ENCODE measurements at places on chromosomes 3 and 15.

DNA sequence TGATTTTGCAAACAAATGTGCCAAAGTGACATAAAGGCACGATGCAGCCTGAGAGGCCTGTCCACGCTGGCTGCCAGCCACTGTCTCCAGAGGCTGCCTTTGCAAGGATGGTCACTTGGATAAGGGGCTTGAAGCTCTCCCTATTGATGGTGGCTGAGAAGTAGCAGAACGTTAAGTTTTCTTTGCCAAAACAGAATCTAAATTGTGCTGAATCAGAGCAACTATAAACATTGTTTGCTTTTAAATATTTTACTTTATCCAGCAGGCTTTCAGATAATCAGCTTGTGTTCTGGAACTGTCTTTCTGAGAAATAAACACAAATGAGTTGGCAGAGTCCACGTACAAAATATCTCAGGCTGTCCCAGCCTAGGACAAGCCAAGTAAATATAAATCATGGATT, 23.8 kb upstream of the CNBP start:
- no peak for DNase-seq

GRCh38 chr15:82802497-82802896, 3.4 kb downstream of the FSD2 start:
- no peak for DNase-seq

GRCh38 chr3:189307963-189308362, 136.2 kb downstream of the TPRG1 start:
- DNase-seq = no peak

GRCh38 chr3:27031476-27031875, 337.7 kb downstream of the NEK10 start:
- DNase-seq = no peak

- DNase-seq = no peak
These were observed 42.7 kb upstream of the IL12A start for GRCh38 chr3:159945930-159946329.

GRCh38 chr3:164360738-164361406, 717.4 kb downstream of the SI start:
- DNase-seq = no peak

DNA sequence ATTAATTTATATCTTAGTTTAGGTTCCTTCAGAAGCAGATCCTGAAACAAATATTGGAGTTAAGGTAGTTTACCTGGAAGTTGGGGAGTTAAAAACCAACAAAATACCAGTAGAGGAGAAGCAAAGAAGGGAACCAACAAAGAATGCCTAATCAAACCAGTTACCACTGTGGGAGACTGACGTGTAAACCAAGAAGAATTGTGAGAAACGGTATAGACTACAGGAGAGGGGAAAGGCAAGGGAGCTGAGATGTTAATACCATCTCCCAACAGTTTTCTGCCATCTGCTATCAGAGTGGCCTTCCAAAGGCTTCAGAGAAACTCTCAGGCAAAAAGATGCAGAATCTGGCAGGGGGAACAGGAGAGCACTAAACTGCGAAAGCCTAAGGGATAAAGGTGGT, 53.5 kb downstream of the BFSP2 start:
- DNase-seq = no peak

- DNase-seq = no peak
These were observed 30.5 kb downstream of the CA12 start for GRCh38 chr15:63351170-63351569.

- DNase-seq = peak; percentile 57
These were observed 29.8 kb upstream of the SENP5 start for GRCh38 chr3:196837819-196838420.

DNA sequence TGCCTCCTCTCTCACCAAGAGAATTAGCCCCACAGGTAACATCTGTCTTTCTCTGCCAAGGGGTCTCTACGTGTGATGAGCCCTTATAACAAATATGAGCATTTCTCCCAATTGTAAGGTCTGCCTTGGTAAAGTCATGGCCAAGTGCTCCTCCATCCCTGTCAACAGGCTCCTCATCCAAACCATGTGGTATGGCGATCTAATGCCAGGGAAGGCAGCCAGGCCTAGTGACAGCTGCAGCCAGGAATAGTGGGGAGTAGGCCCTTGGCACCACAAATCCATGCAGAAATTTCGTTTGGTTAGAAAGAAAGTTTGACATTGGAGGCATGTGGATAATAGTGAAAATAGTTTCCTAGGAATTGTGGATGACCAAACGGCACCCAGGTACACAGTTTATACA, 4.7 kb upstream of the LRTM1 start:
- no peak for DNase-seq

- no peak for DNase-seq
These were observed 28.5 kb downstream of the LRRC49 start for GRCh38 chr15:70920981-70921696.

GRCh38 chr15:69725957-69726356, 273.3 kb downstream of the RPLP1 start:
- no peak for DNase-seq

DNA sequence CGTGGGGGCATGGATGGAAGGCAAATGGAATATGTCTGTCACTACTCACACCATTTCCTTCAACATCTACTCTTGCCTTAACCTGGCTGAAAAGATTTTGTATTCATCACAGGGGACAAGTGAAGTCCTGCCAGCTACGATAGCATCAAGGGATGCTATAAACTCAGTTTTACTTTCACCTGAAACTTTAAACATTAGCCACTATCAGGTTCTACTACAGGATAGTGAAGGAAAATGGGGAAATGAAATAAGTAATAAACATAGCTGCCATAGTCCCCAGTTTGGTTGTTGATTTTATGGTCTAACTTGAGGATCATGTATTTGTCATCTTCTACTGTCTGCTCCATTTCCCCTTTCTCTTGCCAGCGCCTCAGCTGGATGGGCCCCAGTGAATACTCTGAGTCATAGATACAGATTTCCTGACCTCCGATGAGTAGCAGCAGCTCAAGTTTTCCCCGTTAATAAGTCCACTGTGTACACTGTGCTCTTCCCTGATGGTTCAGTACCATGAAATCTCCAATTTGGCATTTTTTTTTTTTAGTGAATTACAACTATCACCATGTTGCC, 338.2 kb upstream of the SLCO3A1 start:
- DNase-seq = no peak

- no peak for DNase-seq
These were observed 3.1 kb upstream of the FMN1 start for GRCh38 chr15:33197636-33198035.

DNA sequence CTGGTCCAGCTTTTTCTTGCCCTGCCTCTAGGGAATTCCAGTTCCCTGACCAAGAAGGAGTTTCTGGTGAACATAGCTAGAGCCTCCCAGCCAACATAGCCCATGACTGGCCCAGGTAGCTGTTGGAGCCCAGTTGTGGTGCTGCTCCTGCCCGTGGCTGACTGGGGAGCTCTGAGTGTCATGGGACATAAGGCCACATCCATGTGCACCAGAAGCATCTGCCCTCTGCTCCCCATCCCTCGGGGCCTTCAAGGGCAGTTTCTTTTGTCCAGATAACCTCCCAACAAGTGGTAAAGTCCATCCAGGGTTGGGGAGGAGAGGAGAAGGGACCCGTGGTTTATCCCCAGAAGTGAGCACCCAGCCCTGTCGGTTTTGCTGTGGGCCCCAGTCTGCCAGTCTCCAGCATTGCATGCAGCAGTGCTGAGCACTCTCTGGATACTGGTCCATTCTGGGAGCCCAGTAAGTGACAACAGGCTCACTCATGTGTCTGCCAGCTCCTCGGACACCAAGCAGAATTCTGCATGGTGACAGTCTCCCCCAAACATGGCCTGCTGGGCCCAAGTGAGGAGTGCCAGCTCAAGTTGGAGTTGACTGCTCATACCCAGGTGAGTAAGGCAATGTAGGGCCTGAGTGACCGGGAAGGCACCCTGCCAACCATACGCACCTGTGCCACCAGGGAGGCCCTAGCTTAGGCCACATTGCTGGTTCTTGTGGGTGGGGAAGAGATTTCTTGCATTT, 28.8 kb downstream of the ACAA1 start:
- no peak for DNase-seq

DNA sequence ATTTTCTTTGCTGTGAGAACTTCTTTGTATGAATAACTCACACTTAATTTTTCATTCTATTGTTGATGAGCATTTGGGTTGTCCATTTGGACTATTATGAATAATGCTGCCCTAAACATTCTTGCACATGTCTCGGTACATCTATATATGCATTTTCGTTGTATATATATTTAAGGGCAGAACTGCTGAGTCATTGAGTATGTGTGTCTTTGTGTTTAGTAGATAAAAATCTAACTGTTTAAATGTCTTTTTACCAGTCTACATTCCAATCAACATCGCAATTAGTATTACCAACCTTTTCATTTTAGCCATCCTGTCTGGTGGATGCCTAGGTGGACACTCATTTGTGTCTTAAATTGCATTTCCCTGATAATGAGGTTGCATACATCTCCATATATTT, 144.4 kb downstream of the UACA start:
- no peak for DNase-seq

DNA sequence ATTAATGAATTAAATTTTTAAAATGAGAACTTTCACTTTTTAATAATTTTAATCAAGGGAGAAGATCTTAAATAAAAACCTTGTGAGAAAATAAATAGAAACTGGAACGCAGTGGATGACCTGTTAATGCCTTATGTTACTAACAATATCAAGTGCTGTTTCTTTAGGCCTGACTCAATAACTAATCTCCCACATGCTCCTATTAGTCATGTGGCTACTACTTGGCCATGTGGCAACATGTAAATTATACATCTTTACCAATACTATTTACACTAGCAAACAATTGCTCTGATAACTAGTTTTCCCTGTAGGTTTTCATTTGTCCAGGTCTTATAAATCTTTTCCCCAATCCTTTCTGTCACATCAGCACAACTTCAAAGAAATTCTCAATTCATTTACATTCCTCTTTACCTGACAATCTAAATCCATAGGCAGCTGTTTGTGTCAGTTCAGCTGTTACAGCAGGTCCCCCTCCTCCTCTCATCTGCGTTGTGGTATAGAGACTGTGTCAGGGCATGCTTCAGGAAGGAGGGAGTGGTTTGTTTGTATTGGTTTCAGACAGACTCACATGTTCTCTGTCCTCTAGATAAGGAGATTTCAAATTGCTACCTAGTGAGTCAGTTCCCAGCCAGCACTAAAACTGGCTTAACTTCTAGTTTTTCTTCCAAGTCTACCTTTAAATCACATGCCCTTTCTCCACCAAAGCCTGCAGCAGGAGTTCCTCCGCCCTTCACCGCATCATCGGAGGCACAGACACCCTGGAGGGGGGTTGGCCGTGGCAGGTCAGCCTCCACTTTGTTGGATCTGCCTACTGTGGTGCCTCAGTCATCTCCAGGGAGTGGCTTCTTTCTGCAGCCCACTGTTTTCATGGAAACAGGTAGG, 11.3 kb upstream of the C3orf52 start:
- peak; percentile 65 for DNase-seq

DNA sequence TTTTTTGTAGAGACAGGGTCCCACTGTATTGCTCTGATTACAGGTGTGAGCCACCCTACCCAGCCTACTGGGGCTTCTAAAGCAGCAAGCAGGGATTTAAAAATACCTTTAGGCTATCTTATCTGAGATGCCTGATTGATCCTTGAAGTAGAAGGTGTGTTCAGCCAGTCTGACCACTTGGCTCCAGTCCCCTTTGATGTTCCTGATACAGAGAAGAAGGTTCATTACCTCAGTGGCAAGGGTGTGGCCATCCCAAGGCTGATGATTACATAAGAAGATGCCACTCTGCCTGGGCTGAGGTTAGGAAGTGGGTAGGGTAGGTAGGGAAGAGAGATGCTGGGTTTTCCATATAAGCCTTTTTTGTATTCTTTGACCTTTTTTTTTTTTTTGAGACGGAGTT, 11.2 kb upstream of the DCAF1 start:
- no peak for DNase-seq

DNA sequence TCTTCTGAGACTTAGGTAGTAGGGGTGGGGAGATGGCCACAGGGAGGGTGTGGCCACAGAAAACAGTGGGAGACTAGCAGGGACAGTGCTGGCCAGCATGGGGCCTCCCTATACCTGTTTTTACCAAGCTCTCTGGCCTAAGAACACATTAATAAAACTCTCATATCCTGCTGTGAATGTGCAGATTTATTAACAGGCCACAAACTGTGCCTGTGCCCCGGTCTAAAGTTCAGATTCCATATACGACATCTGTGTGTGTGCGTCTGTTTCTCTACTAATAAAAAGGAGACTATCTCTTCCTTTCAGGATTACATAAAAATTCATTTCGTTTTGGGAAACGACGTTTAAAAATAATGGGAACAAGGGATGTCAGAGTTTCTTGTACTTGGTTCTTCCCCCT, 92.8 kb upstream of the ADAMTS17 start:
- DNase-seq = no peak

DNA sequence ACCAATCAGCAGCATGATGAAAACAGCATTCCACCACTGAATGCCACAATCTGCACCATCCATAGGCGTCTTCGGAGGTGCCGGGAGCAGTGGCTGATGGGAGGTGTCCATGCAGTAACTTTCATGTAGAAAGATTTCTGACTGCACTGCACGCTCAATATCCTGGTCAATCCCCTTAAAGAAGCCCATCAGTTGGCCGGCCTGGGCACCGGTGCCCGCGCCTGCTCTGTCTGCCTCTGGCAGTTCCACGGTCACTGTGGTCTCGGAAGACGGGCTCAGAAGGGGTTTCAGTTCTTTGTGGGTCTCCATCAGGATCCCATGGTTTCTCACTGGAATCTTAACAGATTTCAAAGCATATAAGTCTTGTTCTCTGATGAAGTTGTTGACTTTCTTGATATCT, 3.9 kb downstream of the LYSMD4 start:
- no peak for DNase-seq

DNA sequence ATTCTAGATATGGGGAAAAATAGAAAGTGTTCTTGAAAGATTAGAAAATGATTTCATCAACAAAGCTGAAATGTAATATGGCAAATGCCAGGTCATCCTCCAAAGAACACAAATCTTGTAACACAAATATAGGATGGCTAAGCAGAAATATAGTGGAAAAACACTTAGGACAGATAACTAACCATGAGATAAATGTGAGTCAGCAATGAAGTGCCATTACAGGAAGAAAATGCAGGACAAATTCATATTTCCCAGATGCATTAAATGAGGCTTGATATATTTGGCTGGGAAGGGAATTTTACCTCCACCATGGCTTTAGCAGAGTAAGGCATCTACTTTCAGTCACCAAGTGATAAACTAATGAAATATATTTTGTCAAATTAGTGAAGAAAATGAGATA, 92.8 kb upstream of the SEMA6D start:
- DNase-seq = no peak

- DNase-seq = no peak
These were observed 7.4 kb downstream of the PLXND1 start for GRCh38 chr3:129599073-129599472.

GRCh38 chr15:62124176-62124972, 40.7 kb downstream of the C2CD4B start:
- DNase-seq = peak; percentile 36

DNA sequence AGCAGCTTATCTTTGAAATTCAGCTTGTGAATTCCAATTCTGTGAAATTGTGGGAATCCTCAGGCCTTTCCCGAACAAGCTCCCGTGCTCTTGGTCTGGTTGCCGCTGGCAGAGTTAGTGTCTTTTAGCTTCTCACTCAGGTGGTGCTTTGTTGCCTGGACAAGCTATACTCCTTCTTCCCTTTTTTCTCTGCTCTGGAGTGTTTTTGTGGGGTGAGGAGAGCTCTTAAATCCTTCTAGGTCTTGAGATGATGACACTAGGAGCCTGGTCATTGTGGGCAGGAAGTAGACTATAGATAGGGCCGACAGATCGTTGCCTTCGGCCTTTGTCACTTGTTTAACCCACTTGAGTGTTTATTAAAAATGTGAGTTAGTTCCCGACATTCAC, 93.8 kb downstream of the SLCO3A1 start:
- no peak for DNase-seq

Data from central memory CD4-positive, alpha-beta T cell (primary cell).